HL-60 (cell line): ENCODE measurements at places on chromosomes 5 and 9.

- DNase-seq: no peak
Observed at GRCh38 chr5:172906888-172907287, 52.3 kb upstream of the RPL26L1 start.

- no peak for DNase-seq
Observed at GRCh38 chr5:4130819-4131218, 535.2 kb downstream of the IRX1 start.

DNA sequence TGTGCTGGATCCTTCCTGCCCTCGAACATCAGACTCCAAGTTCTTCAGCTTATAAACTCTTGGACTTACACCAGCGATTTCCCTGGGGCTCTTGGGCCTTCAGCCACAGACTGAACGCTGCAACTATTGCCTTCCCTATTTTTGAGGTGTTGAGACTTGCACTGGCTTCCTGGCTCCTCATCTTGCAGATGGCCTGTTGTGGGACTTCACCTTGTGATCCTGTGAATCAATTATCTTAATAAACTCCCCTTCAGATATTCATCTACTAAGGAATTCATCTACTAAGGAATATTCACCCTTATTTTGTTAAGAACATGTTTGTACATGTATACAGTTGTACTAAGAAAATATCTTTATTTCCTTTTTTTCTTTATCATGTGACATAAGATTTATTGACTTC lies 1079.7 kb downstream of the CDH12 start:
- no peak for DNase-seq

- DNase-seq: no peak
Observed at GRCh38 chr9:1125741-1126140, 75.6 kb downstream of the DMRT2 start.

DNA sequence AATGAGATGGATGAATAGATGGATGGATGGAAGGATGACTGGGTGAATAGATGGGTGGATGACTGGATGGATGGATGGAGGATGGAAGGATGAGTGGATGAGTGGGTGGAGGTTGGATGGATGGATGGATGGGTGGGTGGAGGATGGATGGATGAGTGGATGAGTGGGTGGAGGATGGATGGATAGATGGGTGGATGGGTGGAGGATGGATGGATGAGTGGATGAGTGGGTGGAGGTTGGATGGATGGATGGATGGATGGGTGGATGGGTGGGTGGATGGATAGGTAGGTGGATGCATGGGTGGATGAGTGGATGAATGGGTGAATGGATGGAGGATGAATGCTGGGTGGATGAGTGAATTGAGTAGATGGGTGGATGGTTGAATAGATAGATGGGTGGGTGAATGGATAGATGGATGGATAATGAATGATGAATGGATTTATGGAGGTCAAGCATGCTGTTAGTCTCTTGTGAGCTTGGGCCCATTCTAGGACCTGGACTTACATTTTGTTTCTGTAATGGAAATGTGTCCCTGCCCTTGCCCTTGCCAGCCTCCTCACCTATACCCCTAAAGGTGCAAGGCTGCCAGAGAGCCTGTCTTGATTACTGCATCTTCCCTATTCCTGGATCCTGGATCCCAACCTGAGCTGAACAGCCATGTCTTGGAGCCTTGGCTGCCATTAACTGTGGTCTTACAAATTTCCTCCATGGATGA lies 159.7 kb upstream of the NFIL3 start:
- DNase-seq: no peak

DNA sequence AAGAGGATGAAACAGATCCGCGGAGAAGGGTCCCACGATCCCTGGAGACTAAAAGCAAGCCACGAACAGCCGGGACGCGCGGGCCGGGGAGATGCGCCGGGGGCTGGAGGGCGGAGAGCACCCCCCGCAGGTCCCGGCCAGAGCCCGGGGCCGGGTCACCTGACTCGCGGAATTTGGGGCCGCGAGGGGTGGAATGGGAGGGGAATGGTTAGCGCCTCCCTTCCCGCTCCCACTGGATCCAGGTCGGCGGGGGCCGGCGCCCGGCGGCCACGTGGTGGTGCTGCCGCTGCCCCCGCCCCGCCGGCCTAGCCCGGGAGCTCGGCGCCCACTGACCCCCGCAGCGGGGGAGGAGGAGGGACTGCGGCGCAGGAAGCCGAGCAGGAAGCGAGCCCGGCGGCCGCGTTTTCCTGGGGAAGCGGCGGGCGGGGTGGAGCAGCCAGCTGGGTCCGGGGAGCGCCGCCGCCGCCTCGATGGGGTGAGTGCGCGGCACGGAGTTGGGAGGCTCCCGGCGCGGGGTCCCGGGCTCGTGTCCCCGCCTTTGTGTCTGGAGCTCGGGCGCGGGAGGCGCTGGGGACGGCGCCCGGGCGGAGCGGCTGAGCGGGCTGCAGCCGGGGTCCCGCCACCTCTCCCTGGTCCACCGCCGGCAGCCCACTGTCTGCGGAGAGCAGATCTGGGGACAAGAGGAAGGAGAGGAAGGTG lies at the start of gene RAI14:
RAI14 (plus strand) TSS at position 328 of the 699 bp plus-strand sequence. CDS start 30,592 bp downstream, outside the sequence.
- no peak for DNase-seq
